SW480 (cell line): ENCODE measurements at places on chromosomes 16 and 17.

GRCh38 chr16:85422632-85423550 lies 190.2 kb upstream of the GSE1 start:
- DNase-seq: peak; percentile 89

DNA sequence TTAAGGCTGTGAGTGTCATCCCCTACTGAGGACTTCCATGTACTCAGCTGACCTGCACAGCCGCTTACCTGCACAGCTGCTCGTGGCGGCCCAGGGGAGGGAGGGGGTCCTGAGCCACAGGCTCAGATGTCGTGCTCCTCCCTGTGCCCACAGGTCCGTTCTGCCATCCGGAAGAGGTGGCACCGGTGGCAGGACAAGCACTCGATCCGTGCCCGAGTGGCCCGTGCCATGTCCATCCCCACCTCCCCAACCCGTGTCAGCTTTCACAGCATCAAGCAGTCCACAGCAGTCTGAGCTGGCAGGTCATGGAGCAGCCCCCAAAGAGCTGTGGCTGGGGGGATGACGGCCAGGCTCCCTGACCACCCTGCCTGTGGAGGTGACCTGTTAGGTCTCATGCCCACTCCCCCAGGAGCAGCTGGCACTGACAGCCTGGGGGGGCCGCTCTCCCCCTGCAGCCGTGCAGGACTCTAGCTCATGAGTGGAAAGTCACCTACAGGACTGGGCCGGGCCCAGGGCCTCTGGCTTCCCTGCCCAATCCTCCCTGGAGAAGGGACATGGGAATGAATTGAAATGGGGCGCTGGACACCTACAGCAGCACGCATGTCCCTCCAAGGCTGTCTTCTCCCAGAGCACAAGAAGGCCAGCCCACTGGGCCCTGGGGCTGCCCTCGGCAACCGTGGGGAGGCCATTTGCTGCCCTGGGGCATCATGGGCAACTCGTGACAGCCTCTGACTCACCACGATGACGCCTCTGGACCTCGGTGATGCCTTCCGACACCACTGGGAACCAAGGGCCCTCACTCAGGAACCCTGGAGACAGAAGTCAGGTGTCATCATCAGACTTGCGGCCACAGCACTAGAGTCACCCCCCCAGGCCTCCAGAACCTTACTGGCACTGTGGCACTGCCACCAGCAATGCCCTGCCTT lies 9.9 kb upstream of the SPPL2C start:
- no peak for DNase-seq

DNA sequence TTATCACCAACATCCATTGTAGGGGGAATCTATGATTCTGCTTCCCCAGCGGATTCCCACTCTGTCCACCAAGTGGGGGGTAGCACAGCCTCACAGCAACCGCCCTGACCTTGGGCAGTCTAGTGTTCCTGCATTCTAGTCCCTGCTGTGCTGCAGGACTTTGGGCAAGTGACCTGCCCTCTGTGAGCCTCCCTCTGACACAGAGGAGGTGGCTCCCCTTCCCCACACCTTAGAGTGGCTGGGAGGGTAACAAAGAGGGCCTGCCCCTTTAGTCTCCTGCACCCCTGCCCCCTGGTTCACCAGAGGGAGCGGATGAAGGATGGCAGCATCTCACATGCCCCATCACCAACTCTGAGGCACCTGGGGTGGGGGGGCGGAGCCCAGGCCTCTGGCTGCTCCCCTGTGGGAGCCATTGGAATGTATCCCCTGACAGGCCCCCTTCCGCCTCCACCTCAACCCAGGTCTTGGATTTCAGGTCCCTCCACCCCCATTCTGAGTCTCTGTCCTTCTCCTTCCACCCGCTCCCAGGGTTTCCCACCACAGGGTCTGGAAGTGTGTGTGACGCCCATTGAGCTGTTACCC lies 10.1 kb downstream of the GAS2L2 start:
- no peak for DNase-seq

GRCh38 chr16:82323171-82323570 lies 153.1 kb upstream of the MPHOSPH6 start:
- no peak for DNase-seq

- no peak for DNase-seq
These were observed 8.6 kb downstream of the SLC7A5 start for GRCh38 chr16:87860553-87861299.

- no peak for DNase-seq
These were observed 31.4 kb upstream of the UBE2G1 start for GRCh38 chr17:4397840-4398239.

DNA sequence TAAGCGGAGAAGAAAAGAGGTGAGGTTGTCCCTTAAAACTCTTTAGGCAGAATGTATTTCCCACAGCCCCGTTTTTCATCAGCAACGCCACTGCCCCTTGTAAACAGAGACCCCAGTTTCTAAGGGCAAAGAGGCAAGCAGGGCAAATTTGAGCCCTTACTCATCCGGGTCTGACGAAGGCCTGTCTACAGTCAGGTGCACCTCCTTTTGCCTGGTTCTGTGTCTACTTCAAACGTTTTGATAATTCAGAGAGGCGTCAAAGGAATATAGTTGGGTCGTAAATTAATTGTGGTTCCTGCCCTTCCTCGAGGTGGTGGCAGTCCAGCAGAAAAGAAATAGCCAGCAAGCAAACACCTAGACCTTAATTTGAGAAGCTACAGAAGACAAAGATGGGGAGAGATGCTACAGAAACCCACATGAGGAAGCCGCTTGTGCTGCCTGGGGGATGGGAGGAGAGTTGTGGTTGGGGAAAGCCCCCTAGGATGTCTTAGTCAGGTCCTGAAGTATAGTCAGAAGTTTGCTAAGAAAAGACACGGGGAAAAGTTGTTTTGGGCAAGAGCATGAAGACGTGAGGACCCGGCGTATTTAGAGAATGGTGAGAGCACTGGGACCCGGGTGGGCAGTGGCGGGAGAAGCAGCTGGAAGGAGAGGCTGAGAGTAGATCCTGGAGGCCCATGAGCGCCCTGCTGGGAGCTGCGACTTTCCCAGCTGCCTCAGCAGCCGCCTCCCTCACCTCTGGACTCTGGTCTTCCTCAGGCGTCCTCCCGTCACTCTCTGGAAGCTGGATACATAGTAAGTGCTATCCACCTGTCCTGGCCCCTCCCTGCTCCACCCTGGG lies 2.4 kb downstream of the FBRS start:
- DNase-seq: no peak

- DNase-seq: no peak
These were observed 8.6 kb upstream of the PGS1 start for GRCh38 chr17:78369791-78370381.

- no peak for DNase-seq
These were observed 2.6 kb downstream of the TSPOAP1 start for GRCh38 chr17:58325976-58326468.

DNA sequence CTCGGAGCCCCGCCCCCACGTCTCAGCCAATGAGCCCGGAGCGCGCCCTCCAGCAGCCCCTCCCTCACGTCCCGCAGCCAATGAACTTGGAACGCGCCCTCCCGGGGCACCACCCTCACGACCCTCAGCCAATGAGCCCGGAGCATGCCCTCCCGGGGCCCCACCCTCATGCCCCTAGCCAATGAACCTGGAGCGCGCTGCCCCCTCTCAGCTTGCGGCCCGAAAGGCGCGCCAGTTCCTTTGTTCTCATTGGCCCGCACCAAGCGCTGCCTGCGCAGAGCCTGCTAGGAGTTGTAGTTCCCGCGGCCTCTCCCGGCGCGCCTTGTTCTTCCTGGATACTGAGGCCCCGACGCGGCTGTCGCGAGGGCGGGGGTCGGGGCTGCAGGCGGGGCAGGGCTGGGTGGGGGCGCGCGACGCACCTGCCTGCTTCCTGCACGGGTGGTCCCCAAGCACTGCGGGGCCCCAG lies at the start of gene LRRC45:
Gene LRRC45 (plus strand): TSS at position 325 of the 466 bp plus-strand sequence. CDS start 339 bp downstream, outside the sequence.
- peak; percentile 98 for DNase-seq

- peak; percentile 49 for DNase-seq
These were observed 991 bp downstream of the KPNA2 start for GRCh38 chr17:68036304-68037147.

GRCh38 chr17:8032442-8032841 lies 6.4 kb upstream of the ALOX15B start:
- DNase-seq: no peak

DNA sequence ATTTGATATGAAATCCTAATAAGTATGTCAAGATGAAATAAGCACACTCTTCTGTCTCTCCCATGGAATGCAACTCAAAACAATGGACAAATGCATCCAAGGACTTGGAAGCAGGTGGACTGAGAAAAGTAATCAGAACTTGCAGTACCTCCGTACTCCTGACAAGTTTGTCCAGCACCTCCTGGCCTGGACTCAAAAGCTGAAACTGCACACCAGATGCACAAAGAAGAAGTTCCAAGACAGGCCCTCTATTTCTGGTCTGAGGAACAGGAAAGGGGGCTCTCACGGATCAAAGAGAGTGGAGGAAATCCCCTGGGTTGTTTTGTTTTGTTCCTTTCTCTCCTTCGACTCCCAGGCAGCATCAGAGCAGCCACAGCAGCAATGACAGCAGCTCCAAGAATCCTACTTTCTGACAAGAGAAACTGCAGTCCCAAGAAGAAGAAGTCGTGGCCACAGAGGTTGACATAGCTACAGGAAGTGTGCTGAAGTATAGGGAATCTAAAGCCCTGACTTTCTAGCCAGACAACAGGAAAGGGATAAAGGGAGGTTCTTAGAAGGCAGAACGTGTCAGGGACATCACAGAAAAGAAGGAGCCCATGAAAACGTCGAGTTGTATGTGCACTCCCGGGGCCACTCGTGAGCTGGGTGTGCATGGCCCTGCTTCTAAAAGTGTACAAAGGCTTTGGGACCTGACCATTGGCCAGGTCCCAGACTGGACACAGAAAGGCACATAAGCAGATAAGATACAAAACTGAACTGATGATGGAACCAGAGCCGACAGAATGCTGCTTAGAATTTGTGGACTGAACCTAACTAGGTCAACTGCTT lies 29.3 kb downstream of the AKAP10 start:
- no peak for DNase-seq

GRCh38 chr17:76551685-76552084 lies 11.8 kb downstream of the PRCD start:
- DNase-seq: no peak

DNA sequence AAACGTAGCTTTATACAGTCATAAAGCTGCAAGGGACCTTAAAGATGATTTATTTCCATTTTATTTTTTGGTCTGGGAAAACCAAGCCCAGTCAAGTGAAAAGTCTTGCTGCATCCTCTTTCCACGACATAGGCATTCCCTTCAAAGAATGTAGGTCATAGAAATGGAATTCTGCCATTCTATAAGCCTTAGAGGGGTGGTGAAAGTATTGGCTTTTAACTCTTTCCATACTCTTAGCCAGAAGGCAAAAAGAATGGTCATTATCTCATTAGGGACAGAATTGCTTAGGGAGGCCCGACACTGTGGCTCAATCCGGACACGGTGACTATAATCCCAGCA lies 7.9 kb upstream of the MSL1 start:
- no peak for DNase-seq

DNA sequence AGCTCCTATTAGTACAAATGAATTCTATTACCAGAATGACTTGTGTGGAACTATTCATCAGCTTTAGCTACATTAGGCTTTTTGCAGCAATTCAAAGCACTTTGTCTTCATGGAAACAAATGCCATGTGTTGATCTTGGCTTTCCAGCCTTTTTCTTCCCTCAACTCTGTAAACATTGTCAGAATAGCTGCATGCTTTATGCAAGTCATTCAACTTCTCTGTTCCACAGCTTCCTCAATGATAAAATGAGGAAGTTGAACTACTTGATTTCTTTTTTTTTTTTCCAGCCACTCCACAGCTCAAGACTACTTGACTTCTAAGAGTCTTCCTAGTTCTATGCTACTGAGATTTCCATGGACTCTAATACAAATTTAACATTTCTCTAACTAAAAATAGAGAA lies 41.1 kb downstream of the KIAA0753 start:
- no peak for DNase-seq

- peak; percentile 83 for DNase-seq
These were observed 417 bp downstream of the C16orf46 start for GRCh38 chr16:81076566-81077075.

GRCh38 chr17:80941171-80941570 lies 50.5 kb upstream of the CHMP6 start:
- no peak for DNase-seq

DNA sequence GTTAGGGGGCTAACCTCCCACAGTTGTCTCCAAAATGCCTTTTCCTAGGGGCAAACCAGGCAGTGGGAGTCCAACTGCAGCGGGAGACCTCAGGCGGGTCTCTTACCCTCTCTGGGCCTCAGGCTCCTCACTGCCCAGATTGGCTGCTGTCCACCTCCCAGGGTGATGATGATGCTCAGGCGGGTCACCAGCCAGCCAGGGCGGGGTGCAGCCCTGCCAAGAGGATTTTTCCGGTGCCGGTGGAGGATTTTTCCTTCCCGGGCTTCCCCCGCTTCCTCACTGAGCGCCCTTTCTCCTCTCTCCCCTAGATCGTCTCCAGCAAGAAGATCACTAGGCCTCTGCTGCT lies 22.8 kb downstream of the CPNE2 start:
- DNase-seq: no peak

- DNase-seq: no peak
These were observed 33.5 kb upstream of the NGFR start for GRCh38 chr17:49461580-49461979.

DNA sequence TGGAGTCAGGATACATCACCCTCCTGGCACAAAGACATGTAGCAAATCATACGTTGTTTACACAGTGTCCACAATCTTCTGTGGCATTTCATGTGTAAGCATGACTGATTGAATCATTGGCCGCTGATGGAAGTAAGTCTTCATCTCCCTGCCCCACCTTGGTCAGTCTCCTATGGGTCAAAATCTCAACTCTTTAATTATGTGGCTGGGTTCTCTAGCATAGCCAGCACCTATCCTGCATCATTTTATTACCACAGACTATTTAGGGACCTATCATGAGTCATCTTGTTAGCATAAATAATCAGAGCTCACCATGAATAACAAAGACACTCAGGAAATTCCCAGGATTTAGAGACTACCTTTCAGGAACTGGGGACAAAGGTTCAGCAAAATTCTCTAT lies 15.9 kb downstream of the TANC2 start:
- DNase-seq: peak; percentile 28

GRCh38 chr16:22945361-22945760 lies 131.4 kb downstream of the HS3ST2 start:
- DNase-seq: no peak

DNA sequence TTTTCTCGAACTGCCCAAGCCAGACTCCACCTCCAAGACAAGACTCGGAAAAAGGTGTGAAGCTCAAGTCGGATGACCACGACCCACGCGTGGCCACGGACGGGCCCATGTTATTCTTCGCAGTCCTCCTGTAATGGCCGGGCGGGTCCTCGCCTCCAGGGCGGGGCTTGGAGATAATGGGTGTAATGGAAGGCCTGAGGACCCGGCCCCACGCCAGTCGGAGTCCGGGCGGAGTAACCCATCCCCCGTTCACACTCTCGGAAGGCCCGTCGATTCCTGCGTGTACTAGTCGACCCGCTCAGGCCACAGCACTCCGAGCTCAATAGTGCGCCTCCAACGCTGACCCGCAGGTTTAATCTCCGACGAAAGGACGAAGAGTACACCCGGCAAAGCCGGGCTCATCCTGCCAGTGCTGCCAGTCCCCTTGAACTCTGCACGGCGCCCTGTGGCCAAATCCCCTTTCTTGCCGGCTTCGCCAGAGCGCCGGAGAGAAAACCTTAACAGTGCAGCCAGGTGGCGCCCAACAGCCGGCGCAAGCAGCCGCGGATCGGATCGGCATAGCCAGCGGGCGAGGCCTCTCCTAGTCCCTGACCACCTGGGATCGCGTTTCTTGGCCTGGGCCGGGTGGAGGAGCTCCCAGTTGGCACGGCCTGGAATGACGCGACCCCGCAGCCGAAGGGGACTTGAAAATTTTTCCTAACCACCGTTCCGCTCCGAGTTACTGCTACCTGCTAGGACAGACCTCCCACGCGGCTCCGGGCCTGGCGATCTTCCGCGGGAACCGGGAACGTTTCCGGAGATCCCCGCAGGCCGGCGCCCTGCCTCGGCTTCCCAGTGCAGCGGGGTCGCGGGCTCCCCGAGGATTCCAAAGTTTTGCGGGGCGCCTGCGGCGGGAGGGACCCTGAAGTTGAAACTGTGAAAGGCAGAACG lies 762.0 kb downstream of the KCNJ18 start:
- DNase-seq: no peak
